ENCODE measurements at places on chromosomes 11 and 22.

DNA sequence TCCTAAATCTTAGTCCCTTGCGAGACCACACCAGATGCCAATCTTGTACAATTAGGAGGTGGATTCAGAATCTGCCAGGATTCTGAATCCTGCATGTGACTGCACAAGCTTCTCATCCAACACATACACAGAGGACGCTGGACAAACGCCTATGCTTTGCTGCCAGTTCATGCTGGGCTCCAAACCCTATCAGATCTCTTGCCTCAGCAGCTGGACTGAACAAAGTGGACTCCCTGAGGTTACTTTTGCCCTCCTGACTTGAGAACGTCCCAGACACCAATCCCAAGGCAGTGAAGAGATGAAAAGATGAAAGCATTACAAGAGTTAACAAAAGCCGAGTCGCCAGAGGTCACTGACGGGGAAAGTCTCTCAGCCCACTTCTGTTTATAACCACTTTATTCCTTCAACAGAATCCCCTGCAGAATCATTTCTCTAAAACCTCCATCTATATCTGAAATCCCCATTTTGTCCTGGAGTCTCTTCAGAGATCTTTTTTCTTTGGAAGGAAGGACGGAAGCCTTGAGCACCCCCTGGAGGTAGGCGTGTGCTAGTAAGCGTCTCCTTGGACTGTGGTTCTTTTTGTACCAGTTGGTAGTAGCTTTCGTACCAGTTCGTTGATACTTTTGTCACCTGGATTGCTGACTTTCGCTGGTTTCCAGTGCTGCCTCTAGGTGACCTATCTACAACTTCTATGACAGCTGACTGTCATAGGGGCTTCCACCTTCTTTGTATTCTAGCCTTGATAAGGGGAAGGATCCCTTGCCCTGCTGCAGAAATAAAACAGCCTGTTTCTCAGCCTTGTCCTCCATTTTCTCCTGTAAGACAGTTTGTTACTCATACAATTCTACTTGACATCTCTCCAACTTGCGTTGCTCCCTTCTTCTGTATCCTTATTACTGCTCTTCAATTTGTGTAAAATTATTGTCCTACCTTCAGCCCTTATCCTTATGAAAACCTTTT lies 26.1 kb upstream of the EED start:
- peak; percentile 43 for DNase-seq
- H3K36me3 ChIP-seq: peaks cover 2% of the 10 kb centered on the region
- H3K4me3 ChIP-seq: peak overlapping the region; percentile 55
- H3K27ac ChIP-seq: no peak overlapping the region
- peaks cover 18% of the 10 kb centered on the region for H3K4me1 ChIP-seq

GRCh38 chr11:95111923-95112540 lies 22.4 kb downstream of the ENDOD1 start:
- no peak for DNase-seq
- H3K4me3 ChIP-seq: no peak overlapping the region
- no peak overlapping the region for H3K27ac ChIP-seq
- no peaks in the 10 kb centered on the region for H3K27me3 ChIP-seq
- H3K4me1 ChIP-seq: peaks cover 7% of the 10 kb centered on the region

GRCh38 chr11:65599216-65599954 lies 3.8 kb upstream of the KCNK7 start:
- no peak for DNase-seq
- H3K36me3 ChIP-seq: peaks cover 15% of the 10 kb centered on the region
- no peak overlapping the region for H3K27ac ChIP-seq
- no peaks in the 10 kb centered on the region for H3K27me3 ChIP-seq

DNA sequence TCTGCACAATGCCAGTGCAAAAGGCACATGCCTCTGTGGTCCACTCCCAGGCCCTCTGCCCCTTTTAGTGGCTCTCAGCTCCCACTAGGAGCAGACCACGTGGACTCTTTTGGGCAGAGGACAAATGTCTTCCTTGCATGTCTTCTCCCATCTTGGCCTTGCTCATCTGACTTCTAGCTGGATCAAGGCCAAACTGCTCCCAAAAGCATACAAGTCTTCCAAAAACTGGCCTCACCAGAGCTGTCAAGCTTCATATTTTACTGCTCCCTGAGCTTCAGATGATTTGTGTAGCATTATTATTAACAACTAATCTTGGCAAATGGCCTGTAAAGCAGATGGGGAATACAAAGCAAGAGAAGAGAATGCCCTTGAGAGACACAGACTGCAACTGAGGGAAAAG lies 6.9 kb downstream of the SMPD1 start:
- H3K27ac ChIP-seq: no peak overlapping the region
- H3K36me3 ChIP-seq: peaks cover 11% of the 10 kb centered on the region
- DNase-seq: no peak
- H3K4me1 ChIP-seq: peaks cover 56% of the 10 kb centered on the region
- H3K27me3 ChIP-seq: no peaks in the 10 kb centered on the region
- no peak overlapping the region for H3K4me3 ChIP-seq

DNA sequence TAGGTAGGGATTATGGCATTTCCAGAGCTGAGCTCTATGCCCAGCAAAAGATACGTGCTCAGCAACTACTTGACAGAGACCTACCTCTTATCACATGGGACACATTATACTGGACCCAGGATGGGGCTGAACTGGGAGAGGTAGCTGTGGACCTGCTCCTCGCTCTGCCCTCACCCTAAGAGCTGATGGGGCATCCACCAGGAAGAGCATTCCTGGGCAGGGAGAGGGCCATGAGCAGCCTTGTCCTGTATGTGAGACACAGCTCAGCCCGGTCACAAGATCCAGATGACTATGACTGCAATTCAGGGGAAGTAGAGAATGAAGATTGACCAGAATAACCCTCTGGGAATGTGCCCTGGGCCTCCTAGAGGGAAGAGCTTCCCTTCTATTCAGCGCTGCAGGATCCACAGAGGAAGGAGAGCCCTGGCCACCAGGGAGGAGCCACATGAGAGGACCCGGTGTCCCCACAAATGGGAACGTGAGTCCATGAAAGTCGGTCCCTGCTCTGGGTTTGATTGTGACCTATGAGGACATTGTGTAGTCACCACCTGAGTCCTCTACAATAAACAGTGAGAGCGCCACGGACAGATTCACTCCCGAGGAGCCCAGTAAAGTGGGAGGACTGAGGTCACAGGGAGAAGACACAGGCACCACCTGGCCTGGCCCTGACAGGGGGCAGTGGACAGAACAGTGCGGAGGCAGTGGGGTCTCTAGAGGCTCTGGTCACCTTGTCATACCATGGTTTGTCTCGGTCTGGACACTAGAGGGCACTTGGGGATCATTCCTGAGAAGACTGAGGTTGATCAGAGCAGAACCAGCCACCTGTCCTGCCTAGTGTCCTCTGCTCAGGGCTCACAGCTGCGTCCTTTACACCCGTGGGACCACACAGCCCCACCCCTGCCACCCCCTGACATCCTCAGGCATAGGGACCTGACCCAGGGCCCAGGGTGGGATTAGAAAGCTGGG lies 99.5 kb downstream of the ZNF280B start:
- no peaks in the 10 kb centered on the region for H3K36me3 ChIP-seq
- H3K27me3 ChIP-seq: peaks cover 85% of the 10 kb centered on the region
- H3K4me1 ChIP-seq: no peaks in the 10 kb centered on the region
- H3K4me3 ChIP-seq: no peak overlapping the region
- peak overlapping the region; percentile 38 for H3K27ac ChIP-seq
- DNase-seq: no peak

DNA sequence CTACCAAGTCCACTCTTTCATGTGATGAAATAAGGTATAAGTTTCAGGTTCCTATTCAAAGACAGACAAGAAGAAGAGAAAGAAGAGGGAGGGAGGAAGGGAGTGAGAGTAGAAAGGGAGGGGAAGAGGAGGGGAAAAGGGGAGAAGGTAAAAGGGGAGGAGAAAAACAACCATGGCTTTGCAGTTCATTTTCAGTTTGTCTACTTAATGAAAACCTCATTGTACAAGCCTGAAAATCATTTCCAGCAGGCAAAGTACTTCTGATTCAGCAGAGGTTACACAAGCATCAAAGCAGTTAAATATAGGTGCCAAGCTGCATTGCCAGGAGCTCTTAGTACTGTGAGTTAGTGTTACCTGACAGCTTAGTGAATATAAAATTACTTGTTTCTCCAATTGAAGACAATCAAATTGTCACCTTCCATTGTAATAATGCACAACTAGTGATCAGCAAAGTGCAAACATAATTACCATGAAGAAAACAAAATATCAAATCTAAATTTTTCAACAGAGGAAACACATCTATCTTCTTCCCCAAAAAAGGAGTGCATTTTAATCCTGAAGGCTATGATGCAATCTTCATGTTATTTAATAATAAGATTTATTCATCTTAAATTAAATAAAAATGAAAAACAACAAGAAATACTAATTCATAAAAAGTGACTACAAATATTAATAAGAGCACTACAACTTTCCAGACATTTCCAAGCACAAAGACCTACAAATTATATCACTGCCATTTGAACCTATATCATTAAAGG lies 8.2 kb downstream of the SOX6 start:
- DNase-seq: no peak
- no peak overlapping the region for H3K4me3 ChIP-seq
- H3K27ac ChIP-seq: no peak overlapping the region
- no peaks in the 10 kb centered on the region for H3K27me3 ChIP-seq

- H3K27ac ChIP-seq: no peak overlapping the region
- H3K27me3 ChIP-seq: no peaks in the 10 kb centered on the region
- H3K4me1 ChIP-seq: peaks cover 5% of the 10 kb centered on the region
- no peak overlapping the region for H3K4me3 ChIP-seq
- peaks cover 36% of the 10 kb centered on the region for H3K36me3 ChIP-seq
These were observed 77.3 kb upstream of the HORMAD2 start for GRCh38 chr22:30002861-30003486.

DNA sequence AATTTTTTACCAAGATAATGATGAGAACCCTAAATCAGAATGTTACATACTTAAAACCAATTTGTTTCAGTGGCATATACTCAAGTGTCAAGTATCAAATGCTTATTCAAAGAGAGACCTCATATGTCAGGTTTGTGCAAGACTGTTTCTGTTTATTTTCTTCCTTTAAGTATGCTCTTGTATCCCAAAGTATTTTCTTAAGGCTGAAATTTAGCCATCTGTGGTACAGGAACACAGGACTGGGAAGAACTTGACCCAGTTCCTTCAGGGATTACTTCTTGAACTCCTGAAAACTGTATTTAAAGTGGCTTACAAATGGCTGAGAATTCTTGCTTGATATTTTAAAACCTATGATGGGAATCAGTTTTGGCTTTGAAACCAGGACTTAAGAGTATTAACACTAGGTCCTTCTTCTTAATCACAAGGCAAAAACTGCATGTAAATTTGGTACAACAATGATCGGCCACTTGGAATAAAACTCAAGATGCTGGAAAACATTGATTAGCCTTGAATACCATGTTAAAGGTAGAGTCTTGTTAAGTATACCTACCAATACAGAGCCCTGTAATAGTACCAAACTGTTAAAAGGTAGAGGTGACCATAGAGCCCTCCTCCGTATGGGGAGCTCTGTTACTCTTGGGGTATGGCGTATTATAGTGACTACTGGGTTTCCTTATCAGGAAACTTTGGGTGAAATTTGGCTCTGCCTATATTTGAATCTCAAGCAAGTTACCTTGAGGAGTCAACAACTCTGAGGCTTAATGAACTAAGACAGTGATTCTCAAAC lies 95.9 kb downstream of the BLID start:
- no peaks in the 10 kb centered on the region for H3K36me3 ChIP-seq
- H3K4me1 ChIP-seq: no peaks in the 10 kb centered on the region
- no peaks in the 10 kb centered on the region for H3K27me3 ChIP-seq
- no peak overlapping the region for H3K4me3 ChIP-seq
- H3K27ac ChIP-seq: no peak overlapping the region

GRCh38 chr11:106619320-106619990 lies 398.8 kb downstream of the GUCY1A2 start:
- H3K27ac ChIP-seq: no peak overlapping the region
- H3K4me1 ChIP-seq: no peaks in the 10 kb centered on the region
- H3K4me3 ChIP-seq: no peak overlapping the region
- no peaks in the 10 kb centered on the region for H3K27me3 ChIP-seq
- no peaks in the 10 kb centered on the region for H3K36me3 ChIP-seq
- no peak for DNase-seq

- H3K27me3 ChIP-seq: no peaks in the 10 kb centered on the region
- H3K4me3 ChIP-seq: no peak overlapping the region
- peaks cover 10% of the 10 kb centered on the region for H3K4me1 ChIP-seq
- no peak for DNase-seq
- peaks cover 54% of the 10 kb centered on the region for H3K36me3 ChIP-seq
- no peak overlapping the region for H3K27ac ChIP-seq
These were observed 38.2 kb downstream of the CSRP3 start for GRCh38 chr11:19163617-19164016.

GRCh38 chr22:27575348-27575747 lies 226.2 kb downstream of the MN1 start:
- no peaks in the 10 kb centered on the region for H3K4me1 ChIP-seq
- DNase-seq: no peak
- peaks cover 37% of the 10 kb centered on the region for H3K27me3 ChIP-seq

DNA sequence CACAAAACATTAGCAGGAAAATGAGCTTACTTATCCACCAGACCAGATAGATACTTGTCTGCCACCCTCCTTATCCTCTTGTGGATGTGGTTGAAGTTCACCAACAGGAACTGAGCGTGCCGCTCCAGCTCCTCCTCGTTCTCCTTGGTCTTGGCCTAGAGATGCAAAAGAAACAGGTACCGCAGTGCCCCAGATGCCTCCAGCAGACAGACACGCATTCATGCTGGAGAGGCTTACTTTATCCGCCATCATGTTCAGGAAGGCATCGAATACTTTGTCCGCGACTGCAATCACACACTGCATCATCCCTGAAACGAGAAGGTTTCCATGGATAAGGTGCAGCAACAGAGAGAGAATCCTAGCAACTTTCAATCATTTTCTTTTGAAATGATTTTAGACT lies 21.0 kb upstream of the SERPIND1 start:
- no peak overlapping the region for H3K27ac ChIP-seq
- H3K27me3 ChIP-seq: no peaks in the 10 kb centered on the region
- DNase-seq: no peak
- no peak overlapping the region for H3K4me3 ChIP-seq

DNA sequence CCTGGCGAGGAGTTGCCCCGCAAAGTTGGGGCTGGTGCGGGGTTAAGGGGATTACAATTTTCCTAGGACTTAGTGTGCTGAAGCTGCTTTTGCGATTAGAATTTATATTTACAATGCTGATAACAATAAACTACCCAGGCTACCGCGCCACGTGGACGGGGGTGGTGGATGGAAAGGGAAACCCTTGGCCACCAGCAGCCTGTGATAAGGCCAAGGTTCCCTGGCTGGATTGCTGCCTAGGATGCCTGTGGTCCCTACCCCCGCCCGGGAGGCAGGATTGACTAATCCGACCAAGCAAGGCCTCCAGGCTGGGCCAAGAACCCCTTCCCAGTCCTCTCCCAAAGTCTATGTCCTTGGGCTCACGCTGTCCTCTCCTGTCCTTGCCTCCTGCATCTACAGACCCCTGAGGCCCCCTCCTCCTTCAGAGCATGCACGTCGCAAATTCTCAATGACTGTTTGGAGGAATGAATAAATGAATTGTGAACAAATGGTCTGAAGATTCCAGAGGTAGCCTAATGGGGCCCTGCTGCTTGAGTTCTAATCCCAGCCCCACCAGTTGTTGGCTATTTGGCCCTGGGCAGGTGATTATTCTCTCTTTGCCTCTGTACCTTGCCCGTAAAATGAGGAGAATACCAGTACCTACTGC lies 7.6 kb upstream of the CHKA start:
- no peak for DNase-seq
- H3K4me3 ChIP-seq: no peak overlapping the region
- no peak overlapping the region for H3K27ac ChIP-seq
- peaks cover 25% of the 10 kb centered on the region for H3K27me3 ChIP-seq
- peaks cover 4% of the 10 kb centered on the region for H3K36me3 ChIP-seq

GRCh38 chr22:25110596-25110845 lies 89.1 kb upstream of the CRYBB3 start:
- no peak for DNase-seq
- peaks cover 22% of the 10 kb centered on the region for H3K4me1 ChIP-seq
- H3K4me3 ChIP-seq: peak overlapping the region; percentile 79
- H3K27me3 ChIP-seq: no peaks in the 10 kb centered on the region
- H3K27ac ChIP-seq: peak overlapping the region; percentile 85

All from central memory CD8-positive, alpha-beta T cell (primary cell).